Transverse colon (tissue), 4 donors: ENCODE measurements at places on chromosomes 6 and 20. TPM values are rescaled to one million over a fixed set of nuclear protein-coding genes. Genes with fewer than 3 reads are reported as not detected.

ABHD16B gene
- not detected for total RNA-seq

MMP24OS gene
- 47.1 TPM for total RNA-seq

MEI4 gene
- total RNA-seq = not detected

FGD2 gene
- total RNA-seq = 46.4 TPM

DDO gene
- 21.9 TPM for total RNA-seq

KIAA1755 gene
- total RNA-seq = 1.6 TPM
